ENCODE measurements at places on chromosomes 6 and 20. TPM values are rescaled to one million over a fixed set of nuclear protein-coding genes. Genes with fewer than 3 reads are reported as not detected.

DNA sequence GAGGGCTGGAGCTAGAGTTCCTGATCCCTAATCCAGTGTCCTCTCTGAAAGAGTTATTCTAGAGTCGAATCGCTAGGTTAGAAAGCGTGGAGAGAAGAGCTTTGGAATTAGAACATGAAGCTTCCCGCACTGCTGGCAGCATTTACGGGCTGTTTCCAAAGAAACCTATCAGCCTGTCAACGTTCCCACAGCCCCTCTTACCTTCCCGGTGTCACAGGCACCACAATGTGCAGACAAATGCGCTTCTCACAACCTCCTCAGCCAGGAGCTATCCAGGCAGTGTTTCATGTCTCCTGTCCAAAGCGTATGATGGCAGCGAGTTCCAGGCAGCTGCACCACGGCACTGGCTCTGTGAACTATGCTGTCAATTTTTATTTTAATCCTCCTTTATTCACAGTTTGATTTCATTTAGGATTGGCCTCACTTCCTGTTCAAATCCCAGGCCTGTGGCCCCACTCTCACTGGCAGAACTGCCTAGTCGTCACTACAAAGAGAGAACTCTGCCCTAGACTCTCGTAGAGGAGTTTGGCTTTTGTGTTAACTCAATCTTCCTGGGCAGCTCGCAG lies 322.8 kb upstream of the SOX4 start:
- no peak for DNase-seq

DNA sequence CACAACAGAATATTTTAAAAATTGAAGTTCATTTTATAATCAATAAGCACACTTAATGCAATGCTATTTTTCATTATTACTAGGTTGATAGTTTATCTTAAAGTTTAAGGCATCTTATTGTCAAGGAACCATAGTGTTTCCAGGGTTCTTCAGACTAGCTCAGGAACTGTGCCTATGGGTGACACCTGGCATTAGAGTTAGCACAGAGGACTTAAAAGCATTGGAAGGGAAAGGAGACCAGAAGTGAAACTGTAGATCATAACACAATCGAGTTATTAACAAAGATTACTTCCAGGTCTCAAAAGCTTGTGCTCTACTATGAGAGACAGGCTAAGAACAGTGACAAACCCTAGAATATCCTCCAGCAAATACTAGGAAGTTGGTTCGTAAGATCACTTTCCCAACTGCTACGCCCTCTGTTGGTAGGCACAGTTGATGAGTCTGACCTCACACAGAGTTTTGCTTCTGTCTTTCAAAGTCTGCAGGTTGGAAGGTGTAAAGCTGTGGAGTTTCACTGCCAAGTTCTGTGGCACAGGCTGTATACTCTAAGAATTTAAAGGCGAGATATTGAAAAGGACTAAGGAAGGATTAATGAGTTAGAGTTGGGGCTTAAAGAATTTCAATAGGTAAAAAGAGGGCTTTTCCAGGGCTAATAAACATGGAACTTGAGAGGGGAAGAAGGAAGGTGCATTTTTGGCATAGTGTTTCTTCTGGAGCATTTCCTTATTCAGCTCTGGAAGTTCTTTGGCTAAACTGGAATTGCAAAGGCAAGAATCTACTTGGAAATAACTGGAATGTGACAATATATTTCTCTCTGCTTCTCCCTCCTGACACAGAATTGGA lies 531.3 kb upstream of the JAG1 start:
- DNase-seq, result peak; percentile 89

- DNase-seq, result no peak
Observed at GRCh38 chr20:61976263-61976643, 89.4 kb downstream of the TAF4 start.

- DNase-seq, result peak; percentile 16
Observed at GRCh38 chr6:53399027-53399344, 50.2 kb upstream of the ELOVL5 start.

DNA sequence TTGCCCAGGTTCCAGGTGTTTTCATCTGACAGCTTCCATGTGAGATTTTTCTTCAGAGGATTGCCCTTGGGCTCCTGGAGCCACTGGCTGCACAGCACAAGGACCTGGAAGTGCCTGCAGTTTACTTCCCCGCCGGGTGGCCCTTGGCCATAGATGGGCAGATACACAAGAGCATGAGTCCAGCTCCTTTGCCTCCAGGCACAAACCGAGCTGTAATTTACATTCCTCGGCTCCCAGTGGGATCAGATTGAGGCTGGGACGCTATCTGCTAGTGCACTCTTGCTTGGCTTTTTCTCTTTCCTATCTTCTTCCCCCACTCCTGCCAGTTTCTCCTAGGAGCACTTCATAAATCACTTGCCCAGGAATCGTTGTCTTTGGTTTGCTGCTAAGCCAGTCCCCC lies 85.4 kb upstream of the RALY start:
- DNase-seq, result no peak

GRCh38 chr6:109000289-109000688 lies 94.4 kb downstream of the SESN1 start:
- no peak for DNase-seq

- no peak for DNase-seq
Observed at GRCh38 chr6:144338474-144338873, 53.3 kb downstream of the UTRN start.

The RNF182 gene
- 4.9 TPM for polyA plus RNA-seq

The DNMT3B gene
- 9.5 TPM for polyA plus RNA-seq

The KIF13A gene
- polyA plus RNA-seq, result 28.3 TPM

The ISM1 gene
- 0.39 TPM for polyA plus RNA-seq

All from A549 (cell line).